ENCODE measurements at places on chromosomes 2 and 18. TPM values are rescaled to one million over a fixed set of nuclear protein-coding genes. Genes with fewer than 3 reads are reported as not detected.

DNA sequence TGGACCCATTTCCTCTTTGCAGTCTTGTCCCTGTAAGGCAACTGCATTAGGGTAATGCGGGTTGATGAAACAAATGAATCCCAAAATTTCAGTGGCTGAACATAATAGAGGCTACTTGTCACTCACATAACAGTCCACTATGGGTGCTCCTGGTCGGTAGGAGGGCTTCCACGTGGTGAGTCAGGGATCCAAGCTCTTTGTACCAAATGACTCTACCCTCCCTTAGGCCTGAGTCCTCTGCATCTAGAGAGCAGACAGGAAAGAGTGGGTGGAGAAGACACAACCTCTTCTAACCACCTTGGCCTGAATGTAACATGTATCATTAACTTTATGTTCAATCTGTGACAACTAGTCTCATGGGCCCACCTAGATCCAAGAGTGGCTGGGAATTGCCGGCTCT lies 86.2 kb upstream of the HAAO start:
- DNase-seq = no peak

DNA sequence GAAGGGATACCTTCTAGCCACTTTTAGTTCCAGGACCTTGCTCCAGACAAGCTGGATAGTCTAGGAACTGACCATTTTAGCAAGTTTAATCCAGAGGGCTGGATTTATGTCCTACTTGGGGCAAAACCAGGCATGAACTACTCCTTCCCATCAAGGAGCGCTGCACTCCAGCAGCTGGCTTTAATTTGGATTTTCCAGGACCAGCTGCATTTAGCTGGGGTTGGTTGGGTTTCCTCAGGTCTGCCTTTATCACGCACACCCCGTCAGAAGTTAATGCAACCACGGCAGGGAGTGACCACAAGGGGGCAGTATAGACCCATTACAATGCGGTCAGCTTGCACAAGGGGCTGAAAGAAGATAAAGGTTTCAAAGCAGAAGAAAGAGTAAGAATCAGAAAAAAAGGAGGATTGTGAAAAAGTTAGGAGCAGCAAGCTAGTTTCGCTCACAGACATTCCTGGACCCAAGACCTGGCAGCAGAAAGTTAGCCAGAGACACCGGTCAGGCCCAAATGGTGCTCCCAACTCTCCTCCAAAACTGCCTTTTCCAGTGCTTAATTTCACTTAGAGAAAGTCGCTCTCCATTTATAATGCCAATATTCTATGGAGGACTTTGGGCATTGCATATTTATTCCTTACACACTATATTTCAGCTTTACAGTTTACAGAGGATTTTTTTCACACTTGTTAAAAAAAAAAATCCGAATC lies 40.1 kb downstream of the SLC4A1AP start:
- DNase-seq = peak; percentile 59

DNA sequence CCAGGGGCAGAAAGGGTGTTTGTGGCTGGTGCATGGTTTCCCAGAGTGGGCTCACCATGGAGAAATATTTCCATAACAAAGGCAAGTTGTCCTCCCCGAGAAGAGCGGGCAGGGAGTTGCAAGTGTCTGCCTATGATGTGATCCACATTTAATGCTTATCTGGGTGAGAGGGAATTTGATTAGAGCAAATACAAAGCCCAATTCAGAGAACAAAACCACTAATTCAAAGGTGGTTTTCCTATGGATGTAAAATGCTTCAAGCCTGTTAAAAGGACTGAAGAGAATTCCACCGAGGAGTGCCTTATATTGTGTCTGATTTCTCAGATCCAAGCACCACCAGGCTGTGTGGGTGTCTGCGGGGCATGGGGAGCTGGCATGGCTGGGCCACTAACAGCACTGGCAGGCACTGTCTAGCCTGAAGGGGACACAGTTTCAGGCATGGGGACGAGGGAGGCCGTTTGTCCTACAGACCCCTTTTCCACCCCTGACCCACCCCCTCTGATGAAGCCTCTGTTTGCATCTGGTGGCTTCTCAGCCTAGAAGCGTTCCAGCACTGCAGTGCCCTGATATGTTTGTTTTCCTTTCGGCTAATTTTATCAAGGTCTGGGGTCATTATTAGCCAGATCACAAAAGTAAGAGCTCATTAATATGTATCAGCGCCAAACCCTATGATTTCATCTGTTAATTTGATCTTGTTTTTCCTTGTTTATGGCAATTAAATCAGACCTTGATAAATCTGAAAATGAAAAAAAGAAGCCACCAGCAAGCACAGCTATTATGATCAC lies 357.3 kb downstream of the HRH4 start:
- DNase-seq = no peak

GRCh38 chr2:130836501-130837174 lies at the start of gene ARHGEF4:
Gene ARHGEF4, plus strand, starts transcription at chr2:130836914. Its CDS starts 40 bp downstream, at chr2:130836954.
- DNase-seq = no peak

- no peak for DNase-seq
Observed at GRCh38 chr2:179273461-179273962, 8.9 kb upstream of the SESTD1 start.

GLI2 gene
- 8.5 TPM for polyA plus RNA-seq

All from forelimb muscle (tissue), 1 donor.